ENCODE measurements at places on chromosomes 11 and 22.

GRCh38 chr22:32328306-32329201, 29.1 kb upstream of the RFPL3 start:
- H3K4me1 ChIP-seq: no peaks in the 10 kb centered on the region
- H3K27ac ChIP-seq: no peak overlapping the region
- peak; percentile 12 for DNase-seq

GRCh38 chr11:3831378-3832239, 9.2 kb downstream of the RHOG start:
- H3K4me3 ChIP-seq: no peak overlapping the region
- H3K36me3 ChIP-seq: peaks cover 81% of the 10 kb centered on the region
- H3K27ac ChIP-seq: peak overlapping the region; percentile 61
- H3K4me1 ChIP-seq: peaks cover 71% of the 10 kb centered on the region
- no peak for DNase-seq

DNA sequence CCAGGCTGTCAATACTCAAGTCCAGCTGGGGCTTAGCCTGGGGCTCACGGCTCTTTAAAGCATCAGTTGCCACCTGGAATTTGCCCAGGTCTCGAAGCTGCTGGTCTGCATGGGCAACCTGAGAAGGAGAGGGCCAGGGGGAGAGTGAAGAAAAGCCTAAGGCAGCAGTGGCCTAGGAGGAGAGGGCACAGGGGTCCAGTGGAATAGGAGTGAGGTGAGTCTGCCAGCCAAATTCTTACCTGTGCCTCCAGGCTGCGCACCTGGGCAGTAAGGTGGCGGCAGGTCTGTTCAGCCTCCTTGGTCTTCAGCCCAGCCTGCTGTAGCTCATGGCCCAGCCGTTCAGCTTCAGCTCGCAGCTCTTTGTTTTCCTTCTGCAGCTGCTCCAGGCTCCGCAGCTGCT, 10.0 kb downstream of the IL18BP start:
- DNase-seq: no peak
- H3K4me1 ChIP-seq: no peaks in the 10 kb centered on the region
- H3K27ac ChIP-seq: peak overlapping the region; percentile 29

GRCh38 chr11:47288066-47288465, 18.1 kb downstream of the MADD start:
- no peak for DNase-seq
- no peak overlapping the region for H3K27ac ChIP-seq
- peaks cover 88% of the 10 kb centered on the region for H3K36me3 ChIP-seq
- no peak overlapping the region for H3K4me3 ChIP-seq
- H3K4me1 ChIP-seq: no peaks in the 10 kb centered on the region
- H3K27me3 ChIP-seq: no peaks in the 10 kb centered on the region

- peaks cover 13% of the 10 kb centered on the region for H3K27me3 ChIP-seq
- H3K27ac ChIP-seq: no peak overlapping the region
- H3K36me3 ChIP-seq: no peaks in the 10 kb centered on the region
- DNase-seq: no peak
- peaks cover 12% of the 10 kb centered on the region for H3K4me1 ChIP-seq
Observed at GRCh38 chr11:119671561-119672015, 57.4 kb downstream of the NECTIN1 start.

DNA sequence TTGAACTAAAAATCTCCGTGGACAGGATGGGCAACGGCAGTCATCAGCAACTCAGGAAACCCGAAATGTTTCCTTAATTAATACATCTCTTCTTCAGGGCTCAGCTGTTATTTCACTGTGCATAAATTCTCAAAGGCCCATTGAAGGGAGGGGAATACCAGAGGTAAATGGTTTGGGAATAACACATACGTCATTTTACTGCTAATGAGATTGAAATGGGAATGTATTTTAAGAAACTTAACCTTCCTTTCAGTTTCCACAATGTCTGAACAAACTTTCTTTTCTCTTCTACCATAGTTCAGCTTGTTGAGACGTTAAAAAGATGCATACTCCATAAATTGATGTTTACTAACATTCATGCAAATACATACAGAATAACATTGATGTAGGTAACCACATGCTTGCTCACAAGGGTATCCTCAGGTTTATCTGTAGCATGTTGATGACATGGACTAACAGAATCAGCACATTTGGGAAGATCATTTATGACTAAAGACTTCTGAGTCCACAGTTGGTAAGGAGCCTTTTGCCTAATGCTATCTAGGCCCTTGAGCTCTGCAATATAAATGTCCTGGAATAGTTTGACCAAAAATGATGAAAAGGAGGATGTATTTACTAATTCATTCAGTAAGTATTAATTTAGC, 7.7 kb upstream of the PRRG4 start:
- H3K27ac ChIP-seq: no peak overlapping the region
- peaks cover 4% of the 10 kb centered on the region for H3K27me3 ChIP-seq
- no peaks in the 10 kb centered on the region for H3K36me3 ChIP-seq
- no peak overlapping the region for H3K4me3 ChIP-seq
- DNase-seq: no peak

GRCh38 chr11:134074766-134075165, 5.9 kb downstream of the JAM3 start:
- H3K4me1 ChIP-seq: no peaks in the 10 kb centered on the region
- no peaks in the 10 kb centered on the region for H3K36me3 ChIP-seq
- H3K27me3 ChIP-seq: peaks cover 36% of the 10 kb centered on the region
- no peak overlapping the region for H3K4me3 ChIP-seq
- no peak for DNase-seq
- no peak overlapping the region for H3K27ac ChIP-seq

DNA sequence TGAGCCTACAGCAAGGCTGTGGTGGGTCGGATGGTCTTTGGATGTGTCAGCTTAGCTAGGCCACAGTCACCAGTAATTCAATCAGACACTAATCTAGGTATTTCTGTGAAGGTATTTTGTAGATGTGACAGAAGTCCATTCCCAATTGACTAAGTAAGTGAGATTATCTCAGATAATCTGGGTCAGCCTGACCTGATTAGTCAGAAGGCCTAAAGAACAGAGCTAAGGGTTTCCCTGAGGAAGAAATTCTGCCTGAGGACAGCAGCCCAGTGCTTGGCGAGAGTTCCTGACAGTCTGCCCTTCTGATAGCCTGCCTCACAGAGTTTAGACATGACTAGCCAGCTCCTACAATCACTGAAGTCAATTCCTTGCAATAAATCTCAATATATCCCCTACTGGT, 28.7 kb downstream of the GUCD1 start:
- H3K36me3 ChIP-seq: no peaks in the 10 kb centered on the region
- DNase-seq: no peak
- H3K4me1 ChIP-seq: peaks cover 17% of the 10 kb centered on the region

DNA sequence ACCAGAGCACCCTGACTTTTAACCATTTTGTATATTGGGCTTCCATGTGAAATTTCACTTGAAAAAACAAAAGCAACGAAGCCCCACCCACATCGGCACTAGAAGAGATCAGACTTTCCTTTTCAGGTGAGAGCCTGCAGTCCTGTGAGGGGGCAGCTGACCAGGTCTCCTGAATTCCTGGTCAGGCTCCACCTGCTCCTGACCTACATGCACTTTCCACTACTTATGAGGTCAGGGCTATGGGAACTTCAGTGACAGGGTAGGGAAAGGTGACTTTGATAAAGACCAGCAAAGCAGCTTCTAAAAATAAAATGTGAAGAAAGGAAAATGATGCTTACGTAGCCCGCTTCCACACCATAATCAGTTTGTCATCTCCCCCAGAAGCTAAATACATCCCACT, 24.7 kb downstream of the HIRA start:
- H3K36me3 ChIP-seq: peaks cover 66% of the 10 kb centered on the region
- H3K4me1 ChIP-seq: peaks cover under 1% of the 10 kb centered on the region
- no peaks in the 10 kb centered on the region for H3K27me3 ChIP-seq
- DNase-seq: no peak
